ENCODE measurements at places on chromosomes 16 and 17. TPM values are rescaled to one million over a fixed set of nuclear protein-coding genes. Genes with fewer than 3 reads are reported as not detected.

Gene MPP2
- 13.8 TPM for total RNA-seq

Gene CRYM
- total RNA-seq: 105 TPM

Gene TBC1D3
- total RNA-seq: not detected

Gene FOXL1
- 1.2 TPM for total RNA-seq

Gene CDR2
- 8.5 TPM for total RNA-seq

Gene TMEM132E
- total RNA-seq: 0.43 TPM

Gene TBC1D3G
- total RNA-seq: not detected

Gene PLA2G10
- total RNA-seq: not detected

Gene CRYBA1
- total RNA-seq: not detected

Gene TNP2
- total RNA-seq: not detected

Gene ABCC11
- total RNA-seq: 0.30 TPM

Gene ADAD2
- 0.24 TPM for total RNA-seq

Gene SYT17
- total RNA-seq: 0.81 TPM

Gene KRT39
- total RNA-seq: not detected

Gene TPSG1
- not detected for total RNA-seq

Data from cardiac septum (tissue), 1 donor.